Stimulated activated naive CD8-positive, alpha-beta T cell treated with anti-CD3 and anti-CD28 coated beads, Interleukin-15, Interleukin-2, amounts not matched to agents 100 U/mL and 50 U/mL, for 24 hours (primary cell): ENCODE measurements at places on chromosomes 5 and 9.

- DNase-seq, result no peak
These were observed 69.5 kb downstream of the GRIA1 start for GRCh38 chr5:153559926-153560325.

GRCh38 chr9:91130796-91131318 is 230.9 kb downstream of the AUH start:
- no peak for DNase-seq

DNA sequence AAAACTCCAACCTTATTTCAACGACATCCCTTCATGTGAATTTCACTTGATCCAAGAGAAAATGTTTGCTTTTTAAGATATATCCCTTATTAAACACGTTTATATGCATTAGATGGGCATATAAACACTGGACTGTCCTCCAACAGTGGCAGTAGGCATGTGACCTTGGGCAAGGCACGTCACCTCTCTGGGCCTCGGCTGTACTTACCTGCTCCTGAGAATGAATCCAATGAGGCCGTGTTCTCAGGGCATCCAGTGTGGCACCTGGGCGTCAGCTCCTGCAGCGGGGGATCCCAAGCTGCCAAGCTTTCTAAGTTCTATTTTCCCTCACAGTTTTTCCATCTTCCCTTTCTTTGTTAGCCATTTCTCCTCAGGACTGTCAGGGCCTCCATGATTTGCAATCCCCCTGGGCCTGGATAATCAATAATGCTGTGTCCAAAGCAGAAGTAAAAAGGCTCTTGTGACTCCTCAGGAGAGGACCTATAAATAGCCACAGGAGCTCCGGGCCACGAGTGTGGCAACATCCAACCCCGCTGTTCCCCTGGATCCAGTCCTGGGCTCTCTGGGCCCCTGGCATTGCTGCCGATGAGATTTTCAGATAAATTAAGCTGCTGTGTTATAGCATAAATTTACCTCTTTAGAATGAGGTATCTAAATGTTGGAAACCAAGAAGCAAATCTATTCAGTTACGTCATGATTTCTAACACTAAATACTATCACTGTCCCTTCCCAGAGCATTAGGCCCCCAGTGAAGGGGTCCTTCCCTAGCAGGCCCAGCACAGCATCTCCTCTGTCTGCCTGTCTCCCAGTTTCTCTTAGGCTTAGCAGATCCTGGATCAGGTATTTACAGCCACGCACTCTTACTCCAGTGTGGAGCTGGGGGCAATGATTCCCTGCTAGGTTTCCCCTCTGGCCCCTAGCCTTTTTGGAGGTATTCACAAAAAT is 76.8 kb downstream of the PTPN3 start:
- no peak for DNase-seq

DNA sequence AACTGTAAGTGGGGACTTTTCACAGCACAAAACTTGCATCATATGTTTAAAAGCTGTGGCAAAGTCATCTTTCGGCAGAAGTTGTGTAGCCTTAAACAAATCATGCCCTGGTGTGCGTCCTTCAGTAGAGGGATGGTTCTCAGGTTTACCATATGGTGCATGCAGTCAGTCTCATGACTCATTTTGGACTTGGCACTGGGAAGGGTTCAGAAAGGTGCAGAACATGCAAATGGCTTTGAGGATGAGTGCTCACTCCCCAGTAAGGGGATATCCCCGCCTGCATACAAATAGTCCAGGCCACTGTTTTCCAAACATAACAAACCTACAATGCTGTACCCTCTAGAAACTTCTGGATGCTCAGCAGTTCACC is 260.3 kb downstream of the NDUFS4 start:
- no peak for DNase-seq

DNA sequence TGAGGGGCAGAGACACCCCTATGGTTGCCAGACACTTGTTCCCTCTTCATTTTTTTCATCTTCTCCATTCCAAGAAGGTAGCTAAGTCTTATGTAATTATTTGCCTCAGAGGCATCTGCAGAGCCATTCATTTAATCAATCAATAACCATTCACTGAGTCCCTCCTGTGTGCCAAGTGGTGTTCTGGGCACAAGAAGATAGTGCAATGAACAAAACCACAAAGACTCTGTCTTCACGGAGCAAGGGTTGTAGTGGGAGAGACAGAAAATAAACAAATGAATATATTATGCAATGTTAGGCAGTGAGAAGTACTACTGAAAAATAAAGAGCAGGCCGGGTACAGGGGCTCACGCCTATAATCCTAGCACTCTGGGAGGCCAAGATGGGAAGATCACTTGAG is 41.4 kb upstream of the CTNNA1 start:
- no peak for DNase-seq

DNA sequence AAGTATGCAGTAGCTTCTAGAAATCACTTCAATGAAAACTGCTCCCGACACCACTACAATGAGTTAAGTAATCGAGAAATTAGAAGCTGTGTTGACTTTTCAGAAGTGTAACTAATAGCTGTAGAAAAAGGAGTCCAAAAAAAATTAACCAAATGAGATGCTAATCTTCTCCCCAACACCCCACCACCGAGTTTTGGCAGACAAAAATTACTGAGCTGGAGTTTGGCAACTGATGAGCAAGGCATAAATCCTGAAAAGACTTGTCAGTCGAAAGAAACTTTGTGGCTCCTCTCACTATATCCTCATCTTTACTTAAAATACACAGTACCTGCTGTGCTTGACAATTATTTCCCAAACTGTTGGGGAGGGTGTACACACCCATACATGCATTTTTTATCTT is 191.9 kb downstream of the EBF1 start:
- DNase-seq, result no peak

DNA sequence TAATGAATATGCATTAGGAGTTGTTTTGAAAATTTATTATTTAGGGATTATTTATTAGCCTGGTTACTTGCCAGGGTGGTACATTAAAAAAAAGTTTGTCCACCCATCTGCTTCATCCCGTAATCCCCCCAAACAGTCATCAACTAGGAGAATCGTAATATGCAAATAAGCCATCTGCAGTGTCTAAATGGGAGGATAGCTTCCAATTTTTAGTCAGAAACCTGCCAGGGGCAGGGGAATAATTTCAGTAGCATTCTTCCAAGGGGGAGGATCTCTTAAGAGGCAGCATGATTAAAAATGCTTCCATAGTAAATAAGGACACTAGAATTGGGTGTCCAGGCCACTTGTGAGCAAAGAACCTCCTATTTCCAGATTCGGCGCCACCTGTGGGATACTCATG is 43.3 kb downstream of the SH3GL2 start:
- no peak for DNase-seq

GRCh38 chr9:124420991-124421543 is 5.8 kb upstream of the PSMB7 start:
- no peak for DNase-seq

DNA sequence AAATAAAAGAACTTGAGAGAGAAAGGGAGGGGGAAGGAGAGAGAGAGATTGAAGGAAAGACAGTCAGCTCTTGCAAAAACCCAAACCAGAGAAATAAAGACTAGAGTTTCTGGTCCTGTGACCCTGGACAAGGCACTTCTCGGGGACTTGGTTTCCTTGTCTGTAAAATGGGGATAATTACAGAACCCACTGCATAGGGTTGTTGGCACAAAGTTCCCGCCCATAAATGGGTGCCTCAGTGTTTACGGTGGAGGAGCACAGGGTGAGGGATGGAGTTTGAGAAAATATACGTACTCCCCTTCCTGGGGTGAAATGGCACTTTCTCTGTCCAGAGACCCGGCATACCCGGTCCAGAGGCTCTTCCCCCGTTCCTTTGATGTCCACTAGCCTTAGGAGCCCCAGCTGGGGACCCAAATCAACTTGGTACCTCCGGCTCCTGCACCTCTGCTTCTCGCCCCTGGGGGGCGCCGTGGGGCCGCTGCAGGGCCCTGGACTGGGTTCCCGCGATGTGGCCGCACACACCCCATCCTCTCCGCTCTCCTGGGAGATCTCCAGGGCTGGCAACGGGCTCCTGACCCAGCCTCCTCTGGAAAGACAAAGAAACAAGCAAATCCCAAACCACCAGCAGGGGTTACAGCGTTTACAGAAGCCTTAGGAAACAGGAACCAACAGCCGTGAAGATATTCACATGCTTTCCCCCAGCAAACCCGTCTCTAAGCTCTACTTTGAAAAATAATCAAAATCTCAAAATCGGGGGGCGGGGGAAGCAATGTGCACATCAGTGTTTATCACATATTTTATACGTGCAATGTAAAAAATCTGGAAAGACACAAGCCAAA is 26.3 kb downstream of the PTGES start:
- peak; percentile 74 for DNase-seq

DNA sequence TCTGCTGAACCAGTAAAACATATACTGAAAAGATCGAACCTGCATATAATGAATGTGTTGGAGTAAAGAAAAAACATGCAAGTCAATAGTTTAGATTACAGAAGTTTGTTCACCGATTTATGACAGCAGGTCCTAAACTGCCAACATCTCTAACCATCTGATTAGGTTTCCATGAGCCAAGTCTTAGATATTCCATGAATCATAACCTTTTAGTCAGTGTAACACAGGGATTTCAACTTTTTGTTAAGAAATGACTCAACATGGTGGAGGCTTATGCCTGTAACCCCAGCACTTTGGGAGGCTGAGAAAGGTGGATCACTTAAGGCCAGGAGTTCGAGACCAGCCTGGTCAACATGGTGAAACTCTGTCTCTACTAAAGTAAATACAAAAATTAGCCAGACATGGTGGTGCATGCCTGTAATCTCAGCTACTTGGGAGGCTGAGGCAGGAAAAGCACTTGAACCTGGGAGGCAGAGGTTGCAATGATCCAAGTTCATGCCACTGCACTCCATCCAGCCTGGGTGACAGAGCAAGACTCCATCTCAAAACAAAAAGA is 38.7 kb downstream of the APC start:
- DNase-seq, result no peak

- no peak for DNase-seq
These were observed 86.6 kb downstream of the GABRA1 start for GRCh38 chr5:161934486-161934885.

- no peak for DNase-seq
These were observed 19.9 kb downstream of the UGT3A1 start for GRCh38 chr5:35971186-35971877.

- DNase-seq, result peak; percentile 88
These were observed at the start of gene SQSTM1 for GRCh38 chr5:179820483-179821297. TSS of gene SQSTM1 (plus strand) at chr5:179820905. CDS start at chr5:179820937, 32 bp downstream.

DNA sequence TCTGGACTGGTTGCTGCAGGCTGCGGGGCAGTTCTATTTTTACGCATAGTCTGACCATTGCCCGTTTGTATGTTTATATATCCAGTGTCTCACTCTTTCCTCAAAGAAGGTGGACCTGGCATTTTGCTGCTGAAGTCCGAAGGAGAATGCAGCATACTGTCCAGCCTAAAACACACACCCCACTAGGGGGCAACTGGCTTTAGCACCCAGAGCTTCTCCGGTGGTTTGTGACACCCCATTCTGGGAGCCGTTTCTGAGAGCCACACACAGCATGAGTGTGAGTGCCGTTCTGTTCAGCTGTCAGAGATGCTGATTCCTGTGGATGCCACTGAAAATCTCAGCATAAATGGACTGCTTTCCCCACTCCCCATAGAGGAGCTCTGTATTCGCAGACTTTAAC is 290.5 kb upstream of the TAS2R1 start:
- DNase-seq, result no peak

GRCh38 chr9:110583237-110583636 is 3.7 kb upstream of the SVEP1 start:
- no peak for DNase-seq

- no peak for DNase-seq
These were observed 104.3 kb downstream of the SAXO1 start for GRCh38 chr9:18928711-18929110.

DNA sequence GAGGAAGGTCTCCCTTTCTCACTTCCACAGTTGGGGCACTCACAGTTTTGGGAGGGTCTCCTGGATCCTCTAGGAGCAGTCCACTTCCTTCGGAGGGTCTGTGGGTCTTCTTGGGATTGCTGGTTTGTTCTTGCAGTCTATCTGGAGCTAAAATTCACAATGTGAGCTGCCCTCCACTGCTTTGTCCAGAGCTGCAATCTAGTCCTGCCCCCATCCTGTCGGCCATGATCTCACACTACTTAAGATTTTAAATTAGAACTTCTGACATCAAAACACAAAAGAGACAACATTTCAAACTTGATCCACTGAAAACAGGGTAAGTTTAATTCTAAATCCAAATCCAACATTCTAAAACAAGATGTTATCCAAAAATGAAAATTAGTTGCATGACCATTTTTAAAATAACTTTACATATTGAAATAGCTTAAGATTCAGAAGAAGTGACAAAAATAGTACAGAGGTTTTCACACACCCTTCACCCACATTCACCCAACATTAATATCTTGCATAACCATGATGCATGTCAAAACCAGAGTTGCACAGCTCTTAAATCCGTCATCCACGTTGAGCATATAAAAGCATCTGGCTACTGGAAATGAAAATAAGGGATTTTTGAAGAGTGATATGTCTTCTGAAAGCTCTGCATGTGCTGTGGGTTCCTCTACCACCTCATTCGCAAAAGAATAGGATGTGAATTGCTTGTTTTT is 113.7 kb upstream of the EPB41L4A start:
- no peak for DNase-seq

GRCh38 chr9:95815961-95816360 is 59.5 kb upstream of the ERCC6L2 start:
- no peak for DNase-seq

DNA sequence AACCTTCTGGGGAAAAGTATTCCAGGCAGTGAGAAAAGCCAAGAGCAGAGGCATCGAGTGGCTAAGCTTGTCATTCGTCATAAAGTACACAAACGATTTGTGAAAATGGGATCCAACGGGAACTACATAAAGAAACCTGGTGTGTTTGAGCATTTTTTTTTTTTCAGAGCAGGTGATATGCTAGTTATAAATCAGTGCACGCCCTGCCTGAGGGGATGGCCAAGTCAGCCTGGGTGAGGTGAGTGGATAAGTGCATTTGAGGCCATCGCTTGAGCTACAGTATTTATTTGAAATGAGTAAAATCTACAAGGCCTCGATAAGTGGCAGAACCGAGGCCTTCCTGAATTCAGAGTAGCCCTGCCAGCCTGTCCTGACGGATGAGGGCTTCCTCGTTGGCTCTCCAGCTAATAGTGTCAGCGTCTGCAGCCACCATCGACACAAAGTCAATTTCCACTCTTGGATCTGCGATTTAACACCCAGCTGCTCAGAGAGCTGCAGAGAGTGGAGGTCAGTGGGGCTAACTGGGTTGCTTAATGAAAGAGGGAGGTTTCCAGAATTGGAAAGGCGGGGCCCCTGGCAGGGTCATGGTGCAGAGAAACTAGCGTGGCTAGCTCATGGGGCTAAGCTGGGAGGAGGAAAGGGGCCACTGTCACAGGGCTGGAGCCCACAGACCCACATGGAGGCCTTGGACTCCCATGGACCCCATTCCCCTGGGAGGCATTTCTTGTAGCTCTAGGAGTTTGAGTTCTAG is 27.3 kb downstream of the PPARGC1B start:
- no peak for DNase-seq

GRCh38 chr5:111667128-111667736 is 89.8 kb downstream of the NREP start:
- no peak for DNase-seq
